ENCODE measurements at places on chromosomes 2 and 18.

- DNase-seq = no peak
These were observed 274.2 kb downstream of the DYSF start for GRCh38 chr2:71727562-71727961.

DNA sequence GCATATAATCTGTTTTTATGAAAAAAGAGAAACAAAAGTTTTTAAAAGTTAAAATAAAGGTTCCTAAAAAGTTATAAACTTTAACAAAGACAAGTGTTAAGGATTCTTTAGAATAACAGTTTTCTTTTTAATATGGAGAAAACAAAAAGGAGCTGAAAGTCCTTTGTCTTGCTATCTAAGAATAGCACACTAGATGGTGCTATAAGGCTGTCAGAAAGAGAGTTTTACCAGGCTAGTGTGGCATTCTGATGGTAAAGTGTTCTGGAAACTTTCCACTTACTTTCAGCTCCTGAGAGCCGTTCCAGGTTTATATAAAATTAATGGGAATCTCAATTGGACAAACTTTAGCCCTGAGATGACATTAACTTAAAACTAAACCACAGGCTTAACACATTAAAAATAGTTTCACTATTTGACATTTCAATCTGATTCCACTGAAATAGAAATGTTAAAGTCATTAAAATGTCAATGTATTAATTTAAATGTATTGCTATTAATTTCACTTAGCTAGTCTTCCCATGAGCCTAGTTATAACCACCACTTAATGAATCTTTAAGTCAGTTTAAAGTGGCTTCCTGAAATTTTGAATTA lies 3.7 kb downstream of the FBXO48 start:
- no peak for DNase-seq

DNA sequence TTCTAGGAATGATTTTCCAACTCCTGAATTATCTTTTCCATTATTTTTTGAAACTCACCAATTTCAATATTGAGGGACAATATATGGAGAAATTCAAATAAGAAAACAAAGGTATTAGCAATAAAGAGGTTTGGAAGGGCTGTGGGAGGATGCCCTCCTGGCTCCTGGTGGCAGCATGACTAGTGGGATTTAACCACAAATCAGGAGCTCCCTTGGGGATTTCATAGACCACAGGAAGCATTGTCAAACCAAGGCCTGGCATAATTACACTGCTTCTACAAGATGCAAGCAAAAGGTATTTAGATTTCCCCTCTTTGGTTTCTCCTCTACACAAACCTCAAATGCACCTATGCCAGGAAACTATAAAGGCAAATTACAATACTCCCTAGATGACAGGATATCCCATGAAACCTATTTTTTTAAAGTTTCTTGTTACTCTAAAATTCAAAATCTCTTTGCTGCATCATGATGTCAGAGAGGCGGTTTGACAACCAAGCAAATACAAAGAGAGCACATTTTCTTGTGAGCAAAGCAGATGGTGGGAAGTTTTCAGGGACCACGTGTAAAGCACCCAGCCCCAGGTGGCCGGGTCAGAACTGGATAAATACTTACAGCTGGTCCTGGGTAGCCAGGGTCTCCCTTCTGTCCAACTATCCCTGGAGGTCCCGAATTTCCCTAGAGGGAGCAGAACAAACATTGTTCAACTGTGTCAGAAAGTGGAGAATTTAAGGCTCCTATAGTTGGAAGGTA lies 67.9 kb downstream of the COL6A3 start:
- DNase-seq = no peak

DNA sequence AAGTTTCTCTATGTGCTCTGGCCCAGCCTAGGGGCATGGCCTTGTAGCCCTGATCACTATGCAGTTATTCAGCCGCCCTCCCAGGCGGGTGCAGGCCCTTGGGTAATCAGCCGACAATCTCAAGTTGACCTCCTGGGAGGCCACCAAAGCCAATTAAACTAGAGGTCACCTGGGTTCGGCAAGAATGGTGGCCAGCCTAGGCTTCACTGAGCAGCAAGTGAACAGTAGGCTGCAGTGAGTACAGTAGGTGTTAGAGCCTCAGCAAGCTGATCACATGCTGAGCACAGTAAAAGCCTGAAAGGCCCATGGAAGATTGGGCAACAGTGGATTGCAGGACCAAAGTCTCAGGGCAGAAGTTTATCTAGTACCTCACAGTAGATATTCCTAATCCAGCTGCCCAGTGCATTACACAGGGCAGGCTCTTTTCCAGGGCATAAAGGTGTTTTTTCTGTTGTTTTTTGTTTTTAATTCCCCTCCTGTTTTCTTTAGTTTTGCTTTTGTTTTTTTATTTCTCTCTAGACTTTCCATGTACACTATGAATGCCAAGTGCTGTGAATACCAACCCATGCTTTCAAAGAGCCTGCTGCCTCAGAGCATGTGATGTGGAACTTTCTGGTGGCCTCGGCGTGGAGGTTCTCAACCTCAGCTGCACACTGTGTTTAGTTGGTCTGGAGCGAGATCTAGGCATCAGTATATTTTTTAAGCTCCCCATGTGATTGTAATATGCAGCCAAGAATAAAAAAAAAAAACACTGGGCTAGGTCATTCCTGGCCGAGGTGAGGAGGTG lies 55.9 kb upstream of the ATL2 start:
- no peak for DNase-seq

- DNase-seq = no peak
These were observed 269.6 kb upstream of the SIX3 start for GRCh38 chr2:44671916-44672315.

DNA sequence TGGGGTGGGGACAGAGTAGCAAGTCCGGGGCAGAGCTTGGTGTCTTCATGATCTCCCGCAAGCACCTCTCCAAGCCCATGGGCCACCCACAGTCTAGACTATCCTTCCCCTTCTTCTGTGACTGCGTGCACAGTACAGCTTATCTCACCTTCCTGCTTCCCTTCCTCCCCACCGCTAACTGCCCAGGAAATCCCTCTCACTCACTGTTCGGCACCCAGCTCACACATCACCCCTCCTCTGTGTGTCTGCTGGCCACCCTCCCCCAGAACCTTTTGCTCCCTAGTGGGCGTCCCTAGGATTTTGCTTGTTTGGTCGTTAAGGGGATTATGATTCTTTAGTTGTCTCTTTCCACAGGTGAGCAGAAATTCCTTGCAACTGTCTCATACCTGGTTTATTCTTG lies 31.5 kb upstream of the SMAD7 start:
- no peak for DNase-seq

DNA sequence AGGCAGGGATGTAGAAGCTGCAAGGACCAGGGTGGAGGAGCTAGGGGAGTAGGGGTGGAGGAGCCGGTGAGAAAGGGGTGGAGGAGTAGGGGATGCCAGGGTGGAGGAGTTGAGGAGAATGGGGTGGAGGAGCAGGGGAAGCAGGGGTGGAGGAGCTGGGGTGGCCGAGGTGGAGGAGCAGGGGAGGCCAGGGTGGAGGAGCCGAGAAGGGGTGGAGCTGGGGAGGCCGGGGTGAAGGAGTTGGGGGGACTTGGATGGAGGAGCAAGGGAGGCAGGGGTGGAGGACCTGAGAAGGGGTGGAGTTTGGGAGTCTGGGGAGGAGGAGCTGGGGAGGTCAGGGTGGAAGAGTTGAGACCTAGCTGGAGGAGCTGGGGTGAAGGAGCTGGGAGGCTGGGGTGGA lies 13.3 kb downstream of the SOX11 start:
- no peak for DNase-seq

- no peak for DNase-seq
These were observed 392.7 kb upstream of the ST6GAL2 start for GRCh38 chr2:107278672-107279071.

GRCh38 chr18:29849144-29849543 lies 1193.4 kb downstream of the DSC3 start:
- DNase-seq = no peak

DNA sequence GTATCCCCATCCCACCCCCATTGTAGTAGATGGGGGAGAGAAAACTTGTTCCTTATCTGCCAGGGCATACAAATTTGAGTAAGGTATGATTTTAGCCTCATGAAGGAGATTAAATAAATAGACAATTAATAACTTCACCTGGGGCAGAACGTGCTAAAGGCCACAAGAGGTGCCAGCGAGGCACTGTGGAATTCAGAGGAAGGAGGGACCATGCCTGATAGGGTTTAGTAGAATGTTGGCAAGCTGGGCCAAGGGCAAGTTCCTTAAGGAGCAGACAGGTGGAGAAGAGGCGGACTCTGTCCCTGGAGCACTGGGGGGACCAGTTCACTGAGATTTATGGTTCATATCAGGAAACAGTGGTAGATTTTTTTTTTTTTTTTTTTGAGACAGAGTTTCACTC lies 22.5 kb downstream of the STAMBP start:
- no peak for DNase-seq

GRCh38 chr18:75252136-75252535 lies 41.5 kb downstream of the TSHZ1 start:
- DNase-seq = no peak

DNA sequence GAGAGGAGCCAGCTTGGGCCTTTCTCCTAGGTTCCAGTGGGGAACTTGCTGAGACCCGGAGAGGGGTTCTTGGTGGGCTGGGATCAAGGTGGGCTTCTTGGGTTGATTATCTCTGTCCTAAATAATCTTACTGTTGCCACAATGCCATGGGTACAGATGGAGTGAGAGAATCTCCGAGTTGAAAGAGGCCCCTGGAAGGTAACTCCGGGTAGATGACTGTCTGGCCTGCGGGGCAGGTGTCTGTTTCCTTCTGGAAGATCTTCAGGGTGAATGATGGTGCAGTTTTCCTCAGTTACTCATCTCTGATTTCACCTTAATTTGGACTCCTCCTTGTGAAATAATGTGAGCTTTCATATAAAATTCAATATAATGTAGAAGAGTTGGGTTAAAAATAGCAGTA lies 159.4 kb downstream of the ACTR3 start:
- DNase-seq = no peak

GRCh38 chr2:15155959-15156574 lies 405.1 kb downstream of the NBAS start:
- no peak for DNase-seq

GRCh38 chr2:216029416-216030129 lies 16.2 kb upstream of the MREG start:
- no peak for DNase-seq
